ENCODE measurements at places on chromosomes 3 and 15.

DNA sequence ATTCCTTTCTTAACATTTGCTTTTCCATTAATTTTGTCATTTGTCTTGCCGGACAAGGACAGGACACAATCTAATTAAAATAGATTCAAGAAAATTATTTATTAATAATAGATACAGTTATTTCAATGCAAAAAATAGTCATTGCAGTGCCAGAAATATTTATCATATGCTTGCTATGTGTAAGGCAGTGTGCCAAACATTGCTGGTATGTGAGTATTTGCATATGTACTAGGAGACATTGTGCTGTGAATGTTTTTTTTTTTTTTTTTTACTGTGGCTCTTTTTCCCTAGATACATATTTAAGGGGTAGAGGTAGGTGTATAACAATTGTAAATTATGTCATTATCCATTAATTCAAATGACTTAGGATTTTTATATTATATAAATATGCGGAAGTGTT lies 23.3 kb downstream of the SPRED1 start:
- no peak for DNase-seq

- peak; percentile 47 for DNase-seq
These were observed 109.7 kb upstream of the SLC7A14 start for GRCh38 chr3:170695486-170696064.

DNA sequence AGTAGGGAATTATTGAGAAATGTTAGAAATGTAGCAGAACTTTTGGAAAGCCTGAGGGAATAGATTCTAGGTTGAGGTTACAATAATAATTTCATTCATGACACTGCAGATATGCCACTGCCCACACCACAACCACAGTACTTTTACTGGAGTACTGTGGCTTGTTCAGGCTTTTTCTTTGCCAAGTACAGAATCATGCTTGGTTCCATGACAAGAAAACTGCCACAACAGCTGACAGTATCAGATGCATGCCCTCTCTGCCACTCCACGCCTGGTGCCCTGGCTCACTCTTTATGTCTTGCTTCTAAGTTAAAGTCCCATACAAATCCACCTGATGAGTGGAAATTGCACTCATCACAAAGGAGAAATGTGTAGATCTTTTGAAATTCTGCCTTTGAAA lies 398.6 kb downstream of the ZIC1 start:
- DNase-seq = no peak

DNA sequence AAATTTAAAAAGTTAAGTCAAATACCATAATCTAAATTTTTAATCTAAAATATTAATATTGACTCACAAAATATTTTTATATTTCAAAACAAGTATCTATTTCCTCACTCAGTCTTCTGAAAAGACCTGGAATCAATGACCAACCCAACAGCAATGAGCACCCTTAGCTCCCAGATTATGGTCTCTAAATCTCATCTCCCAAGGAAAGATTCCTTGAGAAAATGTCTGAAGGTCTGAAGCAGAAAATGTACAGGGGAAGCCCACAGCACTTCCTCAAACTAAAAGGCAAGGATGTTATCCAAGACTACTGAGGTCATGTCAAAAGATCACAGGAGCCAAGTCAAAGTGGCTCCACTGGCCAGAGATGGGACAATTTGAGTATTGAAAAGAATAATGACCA lies 51.0 kb upstream of the SLCO2A1 start:
- no peak for DNase-seq

- DNase-seq = no peak
These were observed 25.3 kb upstream of the ANKRD28 start for GRCh38 chr3:15823092-15823491.

- DNase-seq = no peak
These were observed 31.2 kb downstream of the INTS14 start for GRCh38 chr15:65579762-65580161.

DNA sequence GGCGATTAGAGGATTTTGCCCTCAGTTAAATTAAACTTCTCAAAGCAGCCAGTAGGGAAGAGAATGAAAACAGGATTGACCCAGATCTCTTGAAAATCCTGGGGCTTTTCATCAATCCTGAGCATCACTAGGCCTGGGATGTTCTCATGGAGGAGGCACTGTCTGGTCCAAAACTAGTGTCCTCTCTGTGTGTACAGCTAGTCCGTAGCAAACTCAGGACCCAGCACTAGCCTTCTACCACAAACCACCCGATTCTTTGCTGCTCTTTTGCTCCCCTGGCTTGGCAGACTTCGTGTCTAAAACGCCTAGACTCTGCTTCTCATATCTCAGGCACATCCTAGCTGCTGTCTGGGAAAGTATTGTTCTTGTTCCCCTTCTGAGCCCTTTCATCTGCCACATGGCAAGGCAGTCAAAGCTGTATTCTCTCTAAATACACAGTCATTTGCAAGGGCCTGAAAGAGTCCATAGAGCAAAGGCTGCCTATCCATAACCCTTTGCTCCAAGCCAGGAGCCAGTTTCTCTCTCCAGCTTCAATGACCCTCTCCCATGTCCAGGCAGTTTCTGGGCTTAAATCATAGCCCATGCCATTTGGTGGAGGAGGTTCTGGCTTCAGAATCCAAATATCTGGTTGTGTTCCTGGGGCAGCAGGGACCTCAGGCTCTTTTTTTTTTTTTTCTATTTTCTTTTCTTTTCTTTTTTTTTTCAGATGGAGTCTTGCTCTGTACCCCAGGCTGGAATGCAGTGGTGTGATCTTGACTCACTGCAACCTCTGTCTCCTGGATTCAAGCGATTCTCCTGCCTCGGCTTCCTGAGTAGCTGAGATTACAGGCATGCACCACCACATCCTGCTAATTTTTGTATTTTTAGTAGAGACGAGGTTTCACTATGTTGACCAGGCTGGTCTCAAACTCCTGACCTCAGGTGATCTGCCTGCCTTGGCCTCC lies 52.4 kb downstream of the CDC25A start:
- DNase-seq = no peak

- peak; percentile 48 for DNase-seq
These were observed 97.2 kb downstream of the TBC1D5 start for GRCh38 chr3:17645074-17645698.

GRCh38 chr15:78570710-78571109 lies 5.4 kb downstream of the CHRNA5 start:
- no peak for DNase-seq

- DNase-seq = no peak
These were observed 386.0 kb upstream of the NECTIN3 start for GRCh38 chr3:110685630-110686029.

All from NCI-H1417 treated with DMSO at 0.1 percent for 48 hours (cell line).